ENCODE measurements at places on chromosomes 2 and 18.

DNA sequence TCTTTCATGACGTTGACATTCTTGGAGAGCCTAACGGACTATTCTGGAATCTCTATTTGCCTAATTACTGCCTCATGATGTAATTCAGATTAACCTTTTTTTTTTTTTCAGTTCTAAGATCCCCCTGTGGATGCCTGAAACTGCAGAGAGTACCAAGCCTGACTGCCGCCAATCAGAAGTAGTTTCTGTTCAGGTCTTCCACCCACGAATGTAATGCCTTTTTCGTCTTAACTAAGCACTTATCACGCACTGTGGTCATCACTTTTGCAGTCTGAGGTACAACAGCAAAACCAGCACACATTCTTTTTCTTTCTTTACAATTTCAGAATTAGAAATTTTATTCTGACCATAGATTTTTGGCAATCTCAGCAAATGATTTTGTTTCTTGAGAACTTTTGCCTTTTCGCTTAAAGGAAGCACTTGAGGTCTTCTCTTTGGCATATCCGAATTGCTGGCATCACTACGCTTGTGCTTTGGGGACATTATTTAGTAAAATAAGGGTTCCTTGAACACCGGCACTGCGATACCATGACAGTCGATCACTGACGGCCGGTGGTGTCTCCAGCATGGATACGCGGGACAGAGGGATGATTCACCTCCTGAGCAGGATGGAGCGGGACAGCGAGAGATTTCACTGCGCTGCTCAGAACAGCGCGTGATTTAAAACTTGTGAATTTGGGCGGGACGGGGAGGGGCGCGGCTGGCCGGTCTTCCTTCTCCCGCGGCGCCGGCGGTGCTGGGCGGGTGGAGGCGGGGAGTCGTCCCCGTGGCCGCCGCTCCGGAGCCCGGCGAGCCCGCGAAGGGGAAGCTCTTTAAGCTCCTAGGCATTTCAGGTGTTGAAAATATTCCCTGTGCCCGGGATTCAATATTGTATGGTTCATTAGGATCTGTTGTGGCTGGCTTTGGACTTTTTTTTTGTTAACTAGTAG lies 32.0 kb upstream of the GPR55 start:
- DNase-seq, result peak; percentile 48

DNA sequence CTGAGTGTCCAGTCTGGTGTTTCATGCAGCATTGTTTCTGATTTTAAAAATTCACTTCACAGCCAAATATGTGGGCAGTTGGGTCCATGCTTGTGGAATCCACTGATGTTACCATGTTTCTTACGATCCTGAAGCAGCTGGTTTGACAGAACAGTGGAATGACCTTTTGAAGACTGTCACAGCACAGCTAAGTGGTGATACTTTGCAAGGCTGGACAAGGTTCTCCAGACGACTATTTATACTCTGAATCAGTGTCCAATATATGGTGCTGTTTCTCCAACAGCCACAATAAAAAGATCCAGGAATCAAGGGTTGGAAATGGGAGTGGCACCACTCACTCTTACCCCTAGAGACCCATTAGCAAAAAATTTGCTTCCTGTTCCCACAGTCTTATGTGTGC lies 577.4 kb upstream of the RAB6C start:
- no peak for DNase-seq

- no peak for DNase-seq
These were observed 34.8 kb downstream of the HAT1 start for GRCh38 chr2:171957061-171957460.

GRCh38 chr2:12584338-12584737 lies 132.4 kb upstream of the TRIB2 start:
- no peak for DNase-seq

GRCh38 chr18:80171054-80171872 lies 62.2 kb downstream of the ADNP2 start:
- peak; percentile 30 for DNase-seq

DNA sequence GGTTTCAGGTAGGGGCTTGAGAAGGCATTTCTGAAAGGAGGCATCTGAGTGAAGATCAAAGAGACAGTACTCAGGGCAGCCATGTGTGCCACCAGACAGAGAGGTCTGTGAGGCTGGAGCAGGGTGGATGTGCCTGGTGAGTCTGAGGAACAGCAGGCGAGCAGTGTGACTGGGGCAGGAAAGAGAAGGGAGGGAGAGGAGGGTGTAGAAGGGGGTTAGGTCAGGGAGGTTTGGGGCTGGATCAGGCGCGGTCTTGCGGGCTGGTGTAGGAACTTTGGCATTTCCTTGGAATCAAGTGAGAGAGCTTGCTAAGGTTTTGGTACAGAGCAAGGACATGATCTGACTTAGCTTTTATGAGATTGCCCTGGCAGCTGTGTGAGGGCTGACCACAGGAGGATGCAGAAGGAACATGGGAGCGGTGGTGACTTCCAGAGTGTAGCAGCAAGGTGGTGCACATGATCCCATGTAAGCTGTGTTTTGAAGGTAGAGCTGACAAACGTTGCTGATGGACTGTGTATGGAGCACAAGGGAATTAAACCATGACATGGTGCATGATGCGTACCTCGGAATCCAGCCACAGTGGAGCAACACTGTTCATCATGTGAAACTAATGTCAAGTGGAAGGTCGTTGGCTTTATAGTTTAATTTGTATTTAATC lies 13.9 kb downstream of the RAB31 start:
- DNase-seq, result no peak

GRCh38 chr18:46335534-46336101 lies 231.4 kb downstream of the HAUS1 start:
- no peak for DNase-seq

- no peak for DNase-seq
These were observed 224.4 kb upstream of the SMAD2 start for GRCh38 chr18:48154828-48155227.

- no peak for DNase-seq
These were observed at the start of gene LYPD1 for GRCh38 chr2:132669908-132670495. Gene LYPD1 (minus strand): TSS chr2:132670205. CDS start chr2:132669932, 273 bp downstream.

Measured in activated CD4-positive, alpha-beta T cell treated with anti-CD3 and anti-CD28 coated beads, Interleukin-2, amount 50 U/mL, for 24 hours (primary cell).